Endodermal cell (in vitro differentiated cells): ENCODE measurements at places on chromosomes 16 and 17.

GRCh38 chr17:79657036-79657435 lies 46.2 kb upstream of the RBFOX3 start:
- H3K4me3 ChIP-seq = no peak overlapping the region
- no peaks in the 10 kb centered on the region for H3K36me3 ChIP-seq
- no peaks in the 10 kb centered on the region for H3K4me1 ChIP-seq
- peaks cover 21% of the 10 kb centered on the region for H3K27me3 ChIP-seq
- DNase-seq = no peak
- H3K27ac ChIP-seq = no peak overlapping the region

DNA sequence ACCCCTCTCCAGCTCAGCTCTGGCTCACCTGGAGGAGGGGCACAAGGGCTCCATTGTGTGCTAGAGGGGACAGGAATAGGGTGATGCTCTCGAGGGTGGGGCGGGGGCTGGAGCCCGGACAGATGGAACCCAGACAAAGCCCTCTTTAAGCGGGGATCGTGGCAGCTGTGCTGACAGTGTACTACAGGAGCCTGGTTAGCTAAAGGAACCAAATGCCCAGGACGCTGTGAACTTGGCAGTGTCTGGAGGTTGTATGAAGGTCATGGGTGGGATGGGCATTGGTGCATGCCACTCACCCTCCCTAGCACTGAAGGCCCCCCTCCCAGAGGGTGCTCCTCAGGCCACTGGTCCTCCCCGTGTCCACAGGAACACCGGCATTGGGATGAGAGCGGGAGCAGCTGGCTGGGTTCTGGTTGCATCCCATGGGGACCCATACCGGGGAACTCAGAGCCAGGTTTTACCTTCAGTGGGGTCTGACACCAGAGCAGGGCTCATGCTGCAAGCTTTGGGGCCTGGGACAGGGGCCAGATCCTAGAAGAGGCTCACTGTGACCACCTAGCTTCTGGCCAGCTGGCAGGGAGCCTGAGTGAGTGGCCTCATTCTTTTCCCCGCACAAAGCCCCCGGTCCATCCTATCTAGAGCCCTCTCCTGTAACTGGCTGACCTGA lies 11.9 kb downstream of the KIF19 start:
- DNase-seq = no peak
- no peaks in the 10 kb centered on the region for H3K36me3 ChIP-seq
- H3K27me3 ChIP-seq = no peaks in the 10 kb centered on the region

- H3K27ac ChIP-seq = no peak overlapping the region
- H3K36me3 ChIP-seq = peaks cover 13% of the 10 kb centered on the region
- H3K4me1 ChIP-seq = peaks cover 3% of the 10 kb centered on the region
Measured at GRCh38 chr16:47310792-47311211, 150.1 kb downstream of the ITFG1 start.

DNA sequence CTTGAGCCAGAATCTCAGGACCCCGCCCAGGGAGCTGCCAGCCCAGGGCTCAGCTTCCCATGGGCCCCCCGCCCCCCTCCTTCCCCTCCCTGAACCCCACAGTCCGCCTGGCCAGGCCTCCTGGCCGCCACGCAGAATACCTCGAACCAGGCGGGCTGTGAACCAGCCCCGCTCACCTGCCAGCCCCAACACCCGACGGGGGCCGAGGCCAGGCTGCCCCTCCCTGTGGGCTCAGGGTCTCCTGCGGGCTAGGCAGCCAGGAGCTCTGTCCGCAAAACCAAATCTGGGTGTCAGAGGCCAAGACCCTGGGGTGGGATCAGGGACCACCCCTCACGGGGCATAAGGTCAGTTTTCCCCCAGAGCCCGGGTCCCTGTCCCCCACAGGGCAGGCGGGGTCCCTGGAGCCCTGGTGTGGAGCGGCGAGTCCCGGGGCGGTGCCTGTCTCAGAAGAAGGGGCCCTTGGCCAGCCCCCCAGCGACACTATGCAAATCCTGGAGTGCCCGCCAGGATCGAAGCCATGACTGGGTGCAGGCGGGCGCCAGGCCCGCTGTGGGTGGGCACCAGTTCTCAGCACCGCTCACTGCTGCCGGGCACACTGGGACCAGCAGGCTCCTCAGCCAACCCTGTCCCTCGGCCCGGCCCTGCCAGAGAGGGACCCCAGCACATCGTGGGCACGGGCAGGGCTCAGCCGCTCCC lies 6.4 kb upstream of the PRR35 start:
- DNase-seq = no peak
- no peaks in the 10 kb centered on the region for H3K4me1 ChIP-seq
- peaks cover 8% of the 10 kb centered on the region for H3K27me3 ChIP-seq

DNA sequence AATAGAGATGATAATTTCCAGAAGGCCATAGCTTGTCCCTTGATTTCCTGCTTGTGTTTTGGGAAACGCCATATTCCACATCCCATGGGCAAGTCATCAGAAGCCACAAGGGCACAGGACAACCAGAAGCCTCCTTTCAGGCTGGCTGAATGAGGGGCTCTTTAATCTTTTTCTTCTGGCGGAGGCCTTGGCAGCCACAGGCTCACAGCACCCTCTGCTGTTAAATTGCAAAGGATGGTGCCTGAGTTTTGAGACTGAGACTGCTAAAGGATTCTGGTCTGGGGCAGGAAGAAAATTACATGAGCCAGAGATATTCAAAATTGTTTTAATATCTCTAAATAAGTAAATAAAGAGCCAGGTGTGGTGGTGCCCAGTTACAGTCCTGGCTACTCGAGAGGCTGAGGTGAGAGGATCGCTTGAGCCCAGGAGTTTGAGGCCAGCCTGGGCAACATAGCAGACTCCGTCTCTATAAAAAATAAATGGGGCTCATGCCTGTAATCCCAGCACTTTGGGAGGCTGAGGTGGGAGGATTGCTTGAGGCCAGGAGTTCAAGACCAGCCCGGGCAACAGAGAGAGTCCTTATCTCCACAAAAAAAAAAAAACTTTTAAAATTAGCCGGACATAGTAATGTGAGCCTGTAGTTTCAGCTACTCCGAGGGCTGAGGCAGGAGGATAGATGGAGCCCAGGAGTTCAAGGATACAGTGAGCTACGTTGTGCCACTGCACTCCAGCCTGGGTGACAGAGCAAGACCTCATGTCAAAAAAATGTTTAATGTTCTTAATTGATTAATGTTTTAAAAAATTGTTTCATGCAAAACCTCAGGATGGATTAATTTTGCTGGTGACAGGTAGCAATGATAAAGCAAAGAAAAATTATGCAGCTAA lies 26.3 kb downstream of the AARSD1 start:
- H3K27ac ChIP-seq = no peak overlapping the region
- H3K36me3 ChIP-seq = no peaks in the 10 kb centered on the region
- no peak overlapping the region for H3K4me3 ChIP-seq

- H3K36me3 ChIP-seq = no peaks in the 10 kb centered on the region
- peaks cover 3% of the 10 kb centered on the region for H3K4me1 ChIP-seq
- no peak for DNase-seq
- H3K27me3 ChIP-seq = no peaks in the 10 kb centered on the region
Measured at GRCh38 chr17:58411408-58411894, 5.9 kb downstream of the RNF43 start.

- H3K27ac ChIP-seq = no peak overlapping the region
- H3K27me3 ChIP-seq = no peaks in the 10 kb centered on the region
- no peaks in the 10 kb centered on the region for H3K36me3 ChIP-seq
- H3K4me1 ChIP-seq = no peaks in the 10 kb centered on the region
- H3K4me3 ChIP-seq = no peak overlapping the region
Measured at GRCh38 chr17:39318636-39319035, 82.8 kb downstream of the FBXL20 start.

- DNase-seq = no peak
- peaks cover 3% of the 10 kb centered on the region for H3K4me1 ChIP-seq
- no peaks in the 10 kb centered on the region for H3K27me3 ChIP-seq
- H3K36me3 ChIP-seq = no peaks in the 10 kb centered on the region
- no peak overlapping the region for H3K4me3 ChIP-seq
Measured at GRCh38 chr17:11999696-12000095, 2.4 kb upstream of the ZNF18 start.

GRCh38 chr17:56912105-56912999 lies 1.5 kb downstream of the TRIM25 start:
- no peak for DNase-seq
- peaks cover 38% of the 10 kb centered on the region for H3K27me3 ChIP-seq
- H3K4me3 ChIP-seq = peak overlapping the region; percentile 82
- H3K4me1 ChIP-seq = no peaks in the 10 kb centered on the region

DNA sequence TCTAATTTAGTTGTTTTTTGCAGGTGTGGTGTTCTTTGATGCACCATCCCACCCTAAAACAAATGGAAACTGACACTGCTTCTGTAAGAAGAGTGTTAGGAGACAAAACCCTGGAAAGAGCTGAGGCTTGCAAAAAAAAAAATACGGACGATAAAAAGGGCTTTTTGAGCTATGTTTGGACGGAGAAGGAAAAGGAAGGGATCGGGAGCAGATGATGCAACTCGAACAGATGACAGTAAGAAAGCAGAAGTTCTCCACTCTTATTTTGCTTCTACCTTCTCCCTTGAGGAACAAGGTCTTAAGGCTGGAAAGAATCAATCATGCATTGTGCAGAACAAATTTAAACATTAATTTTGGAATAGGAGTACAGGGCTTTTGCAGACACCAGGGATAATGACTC lies 136.7 kb downstream of the MAF start:
- no peak overlapping the region for H3K27ac ChIP-seq
- H3K4me1 ChIP-seq = no peaks in the 10 kb centered on the region
- no peaks in the 10 kb centered on the region for H3K27me3 ChIP-seq
- no peaks in the 10 kb centered on the region for H3K36me3 ChIP-seq

DNA sequence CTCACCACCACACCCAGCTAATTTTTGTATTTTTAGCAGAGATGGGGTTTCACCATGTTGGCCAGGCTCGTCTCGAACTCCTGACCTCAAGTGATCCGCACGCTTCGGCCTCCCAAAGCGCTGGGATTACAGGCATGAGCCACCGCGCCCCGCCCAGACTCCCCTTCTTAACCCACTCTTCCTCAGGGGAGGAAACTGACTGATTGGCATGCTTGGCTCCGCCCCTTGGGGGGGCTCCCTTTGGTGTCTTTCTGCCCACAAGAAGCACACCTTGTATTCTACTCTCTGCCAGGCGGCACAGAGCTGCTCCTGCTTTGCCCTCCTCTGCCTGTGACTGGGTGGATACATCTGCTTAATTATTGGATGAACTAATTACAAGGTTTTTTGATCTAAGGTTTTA lies 4.7 kb upstream of the ASGR2 start:
- no peaks in the 10 kb centered on the region for H3K36me3 ChIP-seq
- H3K4me3 ChIP-seq = no peak overlapping the region
- no peak for DNase-seq
- no peaks in the 10 kb centered on the region for H3K4me1 ChIP-seq
- H3K27me3 ChIP-seq = no peaks in the 10 kb centered on the region

DNA sequence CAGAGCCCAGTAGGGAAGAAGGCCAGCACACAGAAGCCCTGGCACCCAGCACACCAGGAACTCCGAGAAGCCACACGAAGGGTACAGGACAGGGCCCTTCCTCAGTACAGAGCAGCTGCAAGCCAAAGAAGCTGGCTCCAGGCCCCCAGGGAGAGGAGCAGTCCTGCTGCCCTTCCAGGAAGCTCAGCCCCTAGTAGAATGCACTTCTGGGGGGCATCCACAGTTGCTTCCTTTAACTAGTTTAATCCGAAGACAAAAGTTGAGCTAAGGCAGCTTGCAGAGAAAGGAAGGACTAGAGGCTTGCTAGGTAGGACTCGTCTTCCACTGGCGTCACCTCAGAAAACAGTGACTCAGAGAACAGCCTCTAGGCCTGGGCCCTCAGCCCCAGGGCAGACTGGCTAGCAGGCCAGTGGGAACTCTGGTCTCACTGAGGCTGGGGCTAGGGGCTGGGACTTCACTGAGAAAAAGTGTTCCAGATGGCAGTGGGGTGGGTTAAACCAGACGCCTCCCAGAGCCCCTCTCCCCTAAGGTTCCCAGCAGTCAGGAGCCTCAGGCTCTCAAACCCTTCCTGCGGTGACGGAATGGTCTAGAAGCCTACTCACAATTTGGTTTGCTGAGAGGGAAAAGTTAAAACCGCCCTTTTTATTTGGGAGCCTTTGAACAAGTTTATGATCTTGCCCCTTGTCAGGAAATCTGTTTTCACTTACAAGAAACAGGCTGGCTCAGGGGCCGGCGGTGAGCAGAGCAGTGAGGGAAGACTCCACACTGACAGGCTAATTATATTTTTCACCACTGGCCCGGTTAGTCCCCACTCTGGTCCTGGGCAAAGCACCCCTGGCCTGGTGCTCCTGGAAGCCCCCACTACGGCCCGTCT lies 41.4 kb downstream of the ACTG1 start:
- peak overlapping the region; percentile 16 for H3K27ac ChIP-seq
- H3K27me3 ChIP-seq = no peaks in the 10 kb centered on the region
- no peak for DNase-seq
- no peaks in the 10 kb centered on the region for H3K36me3 ChIP-seq
- no peak overlapping the region for H3K4me3 ChIP-seq
- no peaks in the 10 kb centered on the region for H3K4me1 ChIP-seq

DNA sequence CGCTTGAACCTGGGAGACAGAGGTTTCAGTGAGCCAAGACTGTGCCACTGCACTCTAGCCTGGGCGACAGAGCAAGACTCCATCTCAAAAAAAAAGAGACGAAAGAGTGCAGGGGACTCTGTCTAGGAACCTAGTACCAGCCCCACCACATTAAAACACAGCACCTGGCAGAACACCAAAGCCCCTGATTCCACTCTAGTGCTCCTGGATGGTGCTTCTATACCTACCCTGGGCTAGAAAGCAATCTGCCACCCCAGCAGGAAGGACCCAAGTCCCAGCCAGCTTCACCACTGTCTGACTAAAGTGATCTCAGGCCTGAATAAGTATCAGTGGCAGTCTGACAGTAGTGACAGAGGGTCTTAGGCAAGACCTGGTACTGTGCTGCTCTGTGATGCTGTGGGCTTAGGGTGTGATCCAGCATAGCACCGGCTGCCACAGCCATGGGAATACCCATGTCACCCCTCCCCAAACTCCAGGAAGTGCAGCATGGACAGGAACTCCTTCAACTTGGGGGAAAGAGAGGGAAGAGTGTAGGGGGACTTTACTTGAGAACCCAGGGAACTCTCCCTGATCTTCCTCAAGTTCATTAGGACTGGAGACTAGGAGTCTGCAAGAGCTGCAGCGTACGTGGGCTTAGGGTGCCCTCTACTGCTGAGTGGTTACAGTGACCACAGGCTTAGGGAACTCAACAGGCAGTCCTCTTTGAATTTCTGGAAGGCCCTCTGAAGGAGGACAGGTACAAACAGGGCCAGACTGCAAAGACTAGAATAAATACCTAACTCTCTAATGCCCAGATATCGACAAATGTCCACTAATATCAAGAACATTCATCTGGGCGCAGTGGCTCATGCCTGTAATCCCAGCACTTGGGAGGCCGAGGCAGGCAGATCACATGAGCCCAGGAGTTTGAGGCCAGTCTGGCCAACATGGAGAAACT lies 30.0 kb upstream of the RNF43 start:
- H3K4me3 ChIP-seq = no peak overlapping the region
- no peaks in the 10 kb centered on the region for H3K27me3 ChIP-seq
- peak; percentile 97 for DNase-seq
- no peaks in the 10 kb centered on the region for H3K36me3 ChIP-seq
- H3K27ac ChIP-seq = no peak overlapping the region
